ENCODE measurements at places on chromosomes 5 and 9. TPM values are rescaled to one million over a fixed set of nuclear protein-coding genes. Genes with fewer than 3 reads are reported as not detected.

DNA sequence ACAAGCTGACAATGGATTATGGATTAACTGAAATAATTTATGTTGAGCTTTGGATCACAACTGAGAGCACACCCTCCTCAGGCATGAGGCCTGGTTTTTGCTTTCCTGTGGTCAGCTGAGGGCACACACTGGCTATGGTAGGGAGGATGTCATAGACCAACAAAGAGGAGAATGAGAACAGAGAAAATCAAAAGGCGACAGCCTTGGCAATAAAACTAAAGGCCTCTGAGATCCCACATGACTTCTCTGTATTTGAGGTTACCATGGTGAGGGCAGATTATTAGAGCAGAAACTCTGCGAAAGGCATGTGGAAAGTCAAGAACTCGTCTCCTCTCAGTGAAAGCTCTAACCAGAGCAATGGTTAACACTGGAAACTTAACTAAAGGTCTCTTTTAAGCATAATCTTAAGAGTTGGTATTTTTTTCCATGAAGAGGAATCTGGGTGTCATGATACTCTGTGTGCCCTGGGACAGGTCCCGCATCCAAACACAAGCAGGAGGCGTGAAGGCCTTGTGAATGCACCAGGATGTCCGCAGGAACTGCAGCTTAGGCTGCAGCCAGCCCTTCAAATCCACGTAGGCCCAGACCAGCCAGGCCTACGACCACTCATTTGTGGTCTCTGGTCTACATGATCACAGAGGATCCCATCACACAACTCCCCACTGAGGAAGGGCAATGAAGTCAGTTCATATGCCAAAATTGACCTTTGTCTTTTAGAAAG lies 12.4 kb upstream of the MEIKIN start:
- DNase-seq, result no peak

DNA sequence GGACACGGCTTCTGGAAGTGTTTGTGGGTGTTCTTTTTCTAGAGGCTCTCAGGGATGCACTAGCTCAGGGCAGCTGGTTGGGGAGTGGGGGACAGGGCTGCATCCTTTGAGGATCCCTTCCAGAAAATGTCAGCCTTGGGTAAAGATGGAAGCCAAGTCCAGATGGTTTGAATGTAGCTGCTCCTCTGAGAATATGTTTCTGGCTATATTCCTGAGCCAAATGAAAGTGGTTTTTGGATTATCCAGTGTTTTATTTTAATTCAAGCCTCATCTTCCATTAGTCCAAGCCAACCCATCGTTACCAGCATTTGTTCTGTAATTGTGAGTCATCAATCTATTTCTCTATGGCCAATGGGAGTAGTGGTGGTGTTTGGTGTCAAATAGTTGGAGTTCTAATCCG lies 70.4 kb downstream of the SPRY4 start:
- no peak for DNase-seq

DNA sequence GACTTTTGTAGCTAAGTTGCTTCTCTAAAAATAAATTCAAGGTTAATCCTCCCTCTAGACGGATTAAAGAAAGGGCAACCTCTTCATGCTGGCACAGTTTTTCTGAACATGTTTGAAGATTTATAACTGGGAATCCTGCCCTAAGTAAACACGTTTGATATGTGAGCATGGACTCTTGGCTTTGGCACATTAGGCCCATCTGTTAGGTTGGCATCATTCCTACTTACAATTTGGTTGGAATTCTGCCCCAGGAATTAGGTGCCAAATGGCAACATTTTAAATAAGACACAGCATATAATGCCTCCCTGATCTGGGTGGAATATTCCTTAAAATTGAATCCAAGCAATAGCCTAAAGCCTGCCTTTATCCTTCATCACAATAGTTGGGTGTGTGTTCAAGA lies 372.3 kb upstream of the CDH18 start:
- no peak for DNase-seq

GRCh38 chr9:80679916-80680315 lies 1009.4 kb downstream of the TLE1 start:
- DNase-seq, result no peak

MTMR12 gene
- polyA plus RNA-seq, result 36.0 TPM

GDA gene
- polyA plus RNA-seq, result 0.24 TPM

HAVCR1 gene
- 3.3 TPM for polyA plus RNA-seq

Measured in left renal cortex interstitium (tissue), 4 donors.